Ecto neural progenitor cell (in vitro differentiated cells): ENCODE measurements at places on chromosomes 6 and 20.

DNA sequence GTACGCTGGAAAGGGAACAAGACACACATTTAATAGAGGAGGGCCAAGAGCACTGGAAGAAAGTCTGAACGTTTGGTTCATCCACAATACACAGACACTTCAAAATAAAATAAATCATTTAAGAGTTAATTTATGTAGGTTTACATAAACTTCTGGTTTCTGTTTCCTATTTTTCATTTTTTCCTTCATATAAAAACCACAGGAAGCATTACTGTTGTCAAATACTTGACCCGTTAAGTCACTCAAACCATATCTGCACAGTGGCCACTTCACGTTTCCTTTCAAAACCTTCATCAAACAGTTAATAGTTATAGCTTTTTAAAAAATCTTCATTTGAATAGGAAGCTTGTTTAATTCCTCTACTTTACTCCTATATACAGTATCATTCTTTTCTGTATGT lies 257.6 kb upstream of the THEMIS start:
- DNase-seq = no peak

- DNase-seq = no peak
Observed at GRCh38 chr6:169932491-169932890, 181.1 kb downstream of the ERMARD start.

DNA sequence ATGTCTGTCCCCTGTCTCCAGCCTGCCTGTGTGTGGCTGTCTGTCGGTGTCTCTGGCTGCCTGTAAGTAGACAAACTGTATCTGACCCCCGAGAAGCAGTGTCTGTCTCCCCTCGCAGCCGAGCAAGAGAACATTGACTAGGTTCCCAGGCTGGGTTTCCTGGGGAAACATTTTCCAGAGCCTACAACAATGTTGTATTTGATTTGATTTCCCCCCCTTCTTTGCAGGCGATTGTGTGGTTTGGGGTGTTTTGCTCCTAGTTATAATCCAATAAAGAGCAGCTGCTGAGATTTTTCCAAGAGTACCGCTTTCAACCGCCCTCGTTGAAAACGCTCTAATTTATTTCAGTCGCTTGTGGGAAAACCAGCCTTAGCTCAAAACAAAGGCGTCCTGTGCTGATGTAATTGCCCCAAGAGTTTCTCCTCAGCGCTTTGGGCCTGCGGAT lies 92.6 kb downstream of the CDC5L start:
- DNase-seq = no peak

GRCh38 chr6:19830171-19830570 lies 7.0 kb upstream of the ID4 start:
- DNase-seq = no peak

GRCh38 chr6:52505726-52506409 lies 71.0 kb downstream of the TRAM2 start:
- DNase-seq = no peak

- no peak for DNase-seq
Observed at GRCh38 chr6:13357551-13358075, 29.3 kb upstream of the TBC1D7 start.

DNA sequence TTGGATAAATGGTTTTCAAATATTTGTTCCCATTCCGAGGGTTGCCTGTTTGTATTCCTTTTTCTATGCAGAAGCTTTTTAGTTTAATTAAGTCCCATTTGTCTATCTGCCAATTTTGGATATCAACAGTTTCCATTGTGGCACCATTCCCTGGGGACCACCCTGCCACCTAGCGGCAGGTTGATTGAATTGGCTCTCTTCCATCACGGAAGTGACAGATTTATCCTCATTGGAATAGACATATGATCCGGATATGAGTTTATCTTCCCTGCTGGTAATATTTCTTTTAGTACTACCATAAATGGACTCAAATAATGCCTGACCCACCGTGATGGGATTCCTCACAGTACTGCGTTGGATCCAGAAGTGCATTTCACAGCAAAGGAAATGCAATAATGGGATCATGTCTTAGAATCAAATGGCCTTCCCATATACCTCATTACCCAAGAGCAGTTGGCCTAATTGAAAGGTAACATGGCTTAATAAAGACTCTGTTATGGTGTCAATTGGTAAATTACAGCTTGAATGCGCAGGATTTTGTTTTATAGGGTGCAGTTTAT lies 327.0 kb downstream of the BMP2 start:
- DNase-seq = no peak

GRCh38 chr6:113830140-113830539 lies 27.0 kb upstream of the MARCKS start:
- no peak for DNase-seq

- no peak for DNase-seq
Observed at GRCh38 chr20:41205313-41205712, 68.0 kb downstream of the PLCG1 start.

GRCh38 chr6:119800526-119800925 lies 451.0 kb upstream of the MAN1A1 start:
- DNase-seq = no peak

DNA sequence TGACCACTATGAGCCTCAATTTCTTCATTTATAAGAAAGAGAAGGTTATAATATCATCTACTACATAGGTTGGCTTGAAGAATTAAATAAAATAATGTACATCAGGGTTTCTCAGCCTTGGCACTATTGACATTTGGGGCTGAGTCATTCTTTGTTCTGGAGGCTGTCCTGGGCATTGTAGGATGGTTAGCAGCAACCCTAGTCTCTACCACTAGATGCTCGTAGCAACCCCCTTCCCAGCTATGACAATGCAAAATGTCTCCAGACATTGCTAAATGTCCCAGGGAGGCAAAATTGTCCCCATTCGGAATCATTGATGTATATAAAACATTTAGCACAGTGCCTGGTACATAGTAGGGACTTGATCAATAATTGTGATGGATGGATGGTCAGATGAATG lies 152.1 kb downstream of the KHDC1L start:
- no peak for DNase-seq

DNA sequence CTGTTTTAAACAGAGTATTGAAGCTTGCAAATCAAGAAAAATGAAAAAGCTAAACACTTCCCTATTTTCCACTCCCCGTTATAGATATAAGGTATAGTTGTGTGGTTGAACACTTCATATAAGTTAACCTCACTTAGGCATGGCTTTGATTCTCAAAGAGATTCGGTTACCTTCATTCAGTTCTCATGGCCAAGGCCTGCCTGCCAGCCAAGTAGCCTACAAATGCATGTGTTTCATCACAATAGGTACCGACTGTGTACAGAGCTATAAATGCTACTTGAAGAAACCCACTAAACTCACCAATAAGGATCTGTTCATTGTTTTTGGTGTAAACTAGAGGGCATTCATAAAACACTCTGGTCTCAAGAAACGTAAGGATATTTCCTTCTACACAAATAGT lies 27.8 kb downstream of the PM20D2 start:
- DNase-seq = no peak

- no peak for DNase-seq
Observed at GRCh38 chr6:110689275-110689935, 125.9 kb downstream of the CDK19 start.

GRCh38 chr20:36785308-36785707 lies 11.7 kb upstream of the DSN1 start:
- no peak for DNase-seq

DNA sequence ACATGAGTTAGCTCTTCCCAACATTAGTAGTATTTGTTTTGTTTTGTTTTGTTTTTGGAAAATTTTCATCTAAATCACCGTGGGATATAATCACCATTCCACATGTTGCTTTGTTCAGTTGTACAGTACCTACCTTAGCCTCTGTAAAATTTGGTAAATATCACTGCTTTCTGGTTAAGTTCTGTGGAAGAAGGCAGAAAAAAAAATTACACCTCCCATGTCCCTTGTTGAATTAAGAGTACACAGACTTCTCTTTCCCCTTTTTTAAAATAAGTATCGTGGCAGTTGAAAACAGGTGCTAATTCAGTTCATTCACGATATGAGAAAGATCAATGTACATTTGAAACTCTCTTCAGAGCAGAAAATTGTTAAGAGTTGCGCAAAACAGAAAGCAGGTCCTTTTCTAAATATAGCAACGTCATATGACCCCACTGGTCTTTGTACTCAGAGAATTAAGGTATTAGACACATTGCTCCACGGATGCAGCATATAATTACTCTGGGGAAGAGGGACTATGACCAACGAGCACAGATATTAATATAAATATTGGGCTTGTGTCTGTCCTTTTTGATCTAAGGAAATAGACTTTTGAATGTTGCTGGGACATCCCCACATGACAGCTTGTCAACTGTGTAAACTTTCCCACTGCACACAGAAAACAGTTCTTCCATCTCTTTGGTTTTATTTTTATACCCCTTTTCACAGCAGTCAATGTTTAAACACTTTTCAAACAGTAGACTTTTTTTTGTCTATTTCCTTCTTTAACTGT lies 58.6 kb upstream of the ZNF217 start:
- no peak for DNase-seq

DNA sequence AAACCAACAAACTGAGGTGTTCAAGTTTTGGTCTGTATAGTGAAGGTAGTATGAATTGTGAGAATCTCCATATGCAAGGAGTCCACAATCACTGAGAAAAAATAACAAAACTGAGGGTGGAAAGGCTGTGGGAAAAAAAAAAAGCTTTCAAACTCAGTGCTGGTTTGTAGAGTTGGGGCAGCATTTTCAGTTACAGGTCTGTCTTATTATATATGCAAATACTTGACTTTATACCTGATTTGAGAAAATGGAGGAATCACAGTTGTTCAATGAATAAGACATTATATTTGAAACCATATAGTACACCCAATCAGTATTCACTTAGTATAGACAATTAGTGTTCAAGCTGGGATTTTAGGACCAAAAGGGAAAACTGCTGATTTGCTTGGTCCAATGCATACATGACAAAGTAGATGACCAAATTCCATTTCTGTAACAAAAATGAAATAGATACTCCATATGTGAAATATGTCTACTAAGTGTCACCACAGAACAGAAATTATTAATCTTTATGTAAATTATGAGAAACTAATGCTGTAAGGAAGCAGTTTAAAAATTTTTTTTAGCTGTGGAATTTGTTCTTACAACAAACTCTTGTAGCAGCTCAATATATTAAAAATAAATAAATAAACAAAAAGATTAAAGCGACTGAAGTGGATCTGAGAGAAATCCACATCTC lies 187.7 kb downstream of the ASCC3 start:
- DNase-seq = no peak

- no peak for DNase-seq
Observed at GRCh38 chr6:2449572-2449940, 204.2 kb upstream of the GMDS start.

DNA sequence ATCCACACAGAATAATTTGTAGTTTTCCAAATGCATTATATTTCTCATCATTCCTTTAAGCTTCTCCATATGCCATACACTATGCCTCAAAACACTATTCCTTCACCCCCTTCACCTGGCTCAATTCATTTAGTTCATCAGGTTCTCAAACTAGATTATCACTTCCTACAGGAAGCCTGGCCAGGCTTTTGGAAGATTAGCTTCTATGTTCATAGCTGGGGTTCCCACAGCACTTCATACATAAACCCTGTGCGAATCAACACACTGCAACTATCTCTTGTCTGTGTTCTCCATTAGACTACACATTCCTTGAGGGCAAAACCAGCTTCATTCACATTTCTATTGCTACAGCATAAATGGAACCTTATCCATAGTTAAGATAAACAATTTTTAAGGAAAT lies 40.5 kb upstream of the PLN start:
- DNase-seq = no peak

- no peak for DNase-seq
Observed at GRCh38 chr6:35173427-35174087, 32.4 kb upstream of the TCP11 start.

GRCh38 chr6:1055015-1055921 lies 256.6 kb upstream of the FOXQ1 start:
- no peak for DNase-seq

DNA sequence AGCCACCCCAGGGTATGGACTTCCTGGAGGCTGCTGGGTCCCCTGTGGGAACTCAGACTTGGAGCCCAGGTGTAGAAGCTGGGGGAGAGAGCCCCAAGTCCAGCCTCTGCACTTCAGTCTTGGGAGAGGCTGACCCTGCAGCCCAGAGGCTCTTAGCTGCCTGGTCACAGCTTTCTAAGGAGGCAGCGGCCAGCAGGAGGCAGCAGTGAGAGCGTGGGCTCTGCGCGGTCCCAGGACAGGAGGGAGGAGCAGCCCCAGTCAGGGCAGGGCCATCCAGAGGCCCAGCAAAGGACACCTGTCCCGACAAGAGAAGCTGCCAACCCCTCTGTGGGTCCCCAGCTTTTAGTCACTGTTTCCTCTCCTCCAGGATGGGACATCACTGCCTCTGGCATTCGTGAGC lies 9.4 kb downstream of the TREML2 start:
- DNase-seq = peak; percentile 70

DNA sequence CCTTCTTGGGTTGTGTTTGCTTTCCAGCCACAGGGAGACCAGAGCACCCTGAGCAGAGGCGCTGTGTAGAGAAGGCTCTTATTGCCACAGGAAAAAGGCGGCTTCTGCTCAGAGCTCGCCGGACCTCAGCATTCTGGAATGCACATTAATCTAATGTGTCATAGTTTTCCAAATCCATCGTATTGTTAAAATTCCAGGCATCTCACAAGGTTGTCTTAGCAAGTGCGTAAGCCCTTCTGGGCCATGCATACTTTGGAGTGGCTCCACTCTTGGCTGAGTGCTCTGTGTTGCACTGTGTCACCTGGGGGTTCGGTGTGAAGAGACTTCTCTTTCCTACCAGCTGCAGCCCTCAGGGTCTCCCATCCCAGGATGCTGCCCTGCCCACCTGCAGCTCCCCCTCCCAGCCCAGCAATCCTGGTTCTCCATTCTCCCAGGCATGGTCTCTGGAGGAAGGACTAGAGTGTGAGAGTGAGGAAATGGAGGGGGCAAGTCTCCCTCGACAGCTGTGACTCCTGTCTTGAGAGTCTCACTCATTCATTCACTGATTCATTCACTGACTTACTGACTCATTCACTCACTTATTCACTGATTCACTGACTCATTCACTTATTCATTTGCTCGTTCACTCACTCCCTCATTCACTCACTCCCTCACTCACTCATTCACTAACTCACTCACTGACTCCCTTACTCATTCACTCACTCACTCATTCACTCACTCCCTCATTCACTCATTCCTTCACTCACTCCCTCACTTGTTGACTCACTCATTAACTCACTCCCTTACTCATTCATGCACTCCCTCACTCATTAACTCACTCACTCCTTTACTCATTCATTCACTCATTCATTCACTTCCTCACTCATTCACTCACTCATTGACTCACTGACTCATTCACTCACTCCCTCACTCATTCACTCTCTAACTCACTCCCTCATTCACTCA lies 83.7 kb upstream of the MPC1 start:
- DNase-seq = no peak

DNA sequence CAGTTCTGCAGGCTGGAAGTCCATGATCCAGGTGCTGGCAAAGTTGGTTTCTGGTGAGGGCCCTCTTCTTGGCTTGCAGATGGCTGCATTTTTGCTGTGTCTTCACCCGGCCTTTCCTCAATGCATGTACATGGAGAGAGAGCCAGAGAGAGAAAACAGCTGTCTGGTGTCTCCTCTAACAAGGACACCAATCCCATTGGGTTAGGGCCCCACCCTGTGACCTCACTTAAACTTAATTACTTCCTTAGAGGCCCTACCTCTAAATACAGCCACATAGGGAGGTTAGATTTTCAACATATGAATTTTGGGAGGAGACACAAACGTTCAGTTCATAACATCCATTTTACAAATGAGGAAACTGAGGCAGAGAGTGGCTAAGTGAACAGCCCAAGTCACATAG lies 202.4 kb downstream of the ZMYND8 start:
- DNase-seq = no peak
